ENCODE measurements at places on chromosomes 1 and 21. TPM values are rescaled to one million over a fixed set of nuclear protein-coding genes. Genes with fewer than 3 reads are reported as not detected.

OR4F29 gene
- total RNA-seq, result not detected

BEST4 gene
- total RNA-seq, result 1.6 TPM

CCDC185 gene
- not detected for total RNA-seq

CD1B gene
- total RNA-seq, result not detected

NPR1 gene
- total RNA-seq, result not detected

CREG1 gene
- total RNA-seq, result 11.2 TPM

LAX1 gene
- total RNA-seq, result 26.3 TPM

CYP4A22 gene
- total RNA-seq, result not detected

RPE65 gene
- not detected for total RNA-seq

TLR5 gene
- 0.28 TPM for total RNA-seq

KRTAP19-2 gene
- not detected for total RNA-seq

TRPM2 gene
- total RNA-seq, result 29.6 TPM

HHIPL2 gene
- total RNA-seq, result 0.19 TPM

KISS1 gene
- not detected for total RNA-seq

SPRR5 gene
- total RNA-seq, result not detected

OPRD1 gene
- total RNA-seq, result not detected

TSTD1 gene
- 84.9 TPM for total RNA-seq

CYP4B1 gene
- not detected for total RNA-seq

VHLL gene
- not detected for total RNA-seq

TEDDM1 gene
- total RNA-seq, result not detected

SERPINC1 gene
- total RNA-seq, result not detected

PADI4 gene
- 4.3 TPM for total RNA-seq

ADAMTS5 gene
- not detected for total RNA-seq
